Activated CD4-positive, alpha-beta T cell treated with anti-CD3 and anti-CD28 coated beads, Interleukin-2, amount 50 U/mL, for 4 hours (primary cell): ENCODE measurements at places on chromosomes 6 and 20.

- no peak for DNase-seq
Observed at GRCh38 chr6:163828038-163828795, 413.7 kb downstream of the QKI start.

DNA sequence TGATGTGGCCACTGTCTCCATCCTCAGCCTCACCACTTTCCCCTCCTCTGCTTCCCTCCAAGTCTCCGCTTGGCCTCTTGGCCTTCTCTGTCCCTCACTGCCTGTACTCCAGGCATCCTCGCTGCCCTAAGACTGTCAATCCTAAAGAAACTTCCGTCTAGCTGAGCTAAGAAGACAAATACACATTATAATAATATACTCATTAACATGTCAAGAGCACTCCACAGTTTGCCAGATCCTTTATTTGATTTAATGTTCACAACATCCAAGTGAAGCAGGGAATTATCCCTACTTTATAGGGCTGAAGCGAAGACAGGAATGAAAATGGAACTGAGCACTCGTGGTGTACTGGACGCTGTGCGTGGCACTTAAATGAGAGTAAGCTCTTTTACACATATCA is 72.4 kb upstream of the SLC22A23 start:
- no peak for DNase-seq

DNA sequence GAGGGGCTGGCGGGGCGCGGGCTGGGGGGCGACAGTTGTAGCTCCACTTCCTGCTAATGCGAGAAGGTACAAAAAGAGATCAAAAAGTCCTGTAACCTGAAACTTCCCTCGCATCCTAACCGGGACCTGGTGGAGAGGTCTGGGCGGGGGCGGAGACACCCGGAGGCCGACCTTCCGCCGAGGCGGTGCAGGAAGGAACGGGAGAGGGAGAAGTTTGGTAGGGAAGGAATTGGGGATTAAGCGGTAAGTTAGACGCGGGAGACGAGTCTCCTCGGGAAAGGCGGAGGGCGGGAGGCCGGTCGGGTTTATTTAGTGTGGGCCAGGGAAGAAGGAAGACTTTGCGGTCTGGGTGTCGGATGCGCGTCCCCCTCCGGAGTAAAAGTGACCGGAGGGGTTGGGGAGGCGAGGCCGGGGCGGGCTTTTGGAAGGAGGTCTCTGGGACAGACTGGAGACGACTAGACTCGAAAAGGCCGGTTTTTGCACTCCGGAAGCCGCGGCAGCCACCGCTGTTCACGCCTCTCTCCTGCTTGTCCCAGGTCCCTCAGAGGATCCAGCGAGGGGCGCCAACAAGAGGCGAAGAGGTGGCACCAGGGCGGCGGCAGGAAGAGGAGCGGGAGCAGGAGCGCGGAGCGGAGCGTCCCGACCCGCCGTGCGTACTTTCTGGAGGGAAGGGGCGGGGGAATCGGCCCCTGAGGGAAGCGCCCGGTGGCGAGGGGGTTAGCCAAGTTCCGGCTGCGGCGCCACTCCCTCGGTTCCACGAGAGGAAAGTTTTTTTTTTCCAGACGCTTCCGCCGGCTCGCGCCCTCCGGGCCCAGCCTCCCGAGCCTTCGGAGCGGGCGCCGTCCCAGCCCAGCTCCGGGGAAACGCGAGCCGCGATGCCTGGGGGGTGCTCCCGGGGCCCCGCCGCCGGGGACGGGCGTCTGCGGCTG is 734 bp downstream of the TPBG start:
- DNase-seq = no peak

GRCh38 chr6:128192972-128193371 is 292.1 kb upstream of the THEMIS start:
- DNase-seq = no peak

DNA sequence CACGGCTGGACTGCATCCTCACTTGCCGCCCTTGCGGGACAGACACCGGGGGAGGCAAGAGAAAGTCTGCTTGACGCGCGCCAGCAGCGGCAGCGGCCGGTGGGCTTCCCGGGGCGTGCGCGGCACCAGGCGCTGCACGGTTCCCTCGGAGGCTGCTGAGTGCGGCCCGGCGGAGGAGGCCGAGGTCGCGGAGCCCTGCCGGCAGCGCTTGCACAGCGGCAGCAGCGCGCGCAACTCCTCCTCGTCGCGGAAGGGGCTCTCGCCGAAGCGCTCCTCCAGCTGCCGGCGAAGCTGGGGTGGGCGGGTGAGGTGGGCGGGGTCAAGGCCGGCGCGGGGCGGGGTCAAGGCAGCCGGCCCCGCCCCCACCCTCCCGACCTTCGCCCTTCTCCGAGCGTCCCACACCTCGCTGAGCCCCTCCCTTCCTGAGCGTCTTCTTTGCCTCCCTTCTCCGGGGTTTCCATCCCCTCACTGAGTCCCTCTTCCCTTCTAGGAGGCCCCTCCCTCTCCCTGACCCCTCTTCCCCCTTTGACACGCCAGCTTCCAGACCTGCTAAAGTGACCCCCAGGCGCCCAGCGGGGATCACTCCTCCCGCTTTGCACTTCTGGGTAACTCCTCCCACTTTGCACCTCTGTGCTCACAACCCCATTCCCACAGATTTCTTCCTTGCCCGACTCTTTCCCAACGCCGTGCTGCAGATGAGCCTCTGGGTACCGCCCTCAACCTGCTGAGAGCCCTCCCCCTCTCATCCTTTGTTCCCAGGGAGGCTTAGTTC is 8.8 kb downstream of the DUSP15 start:
- DNase-seq = peak; percentile 43

DNA sequence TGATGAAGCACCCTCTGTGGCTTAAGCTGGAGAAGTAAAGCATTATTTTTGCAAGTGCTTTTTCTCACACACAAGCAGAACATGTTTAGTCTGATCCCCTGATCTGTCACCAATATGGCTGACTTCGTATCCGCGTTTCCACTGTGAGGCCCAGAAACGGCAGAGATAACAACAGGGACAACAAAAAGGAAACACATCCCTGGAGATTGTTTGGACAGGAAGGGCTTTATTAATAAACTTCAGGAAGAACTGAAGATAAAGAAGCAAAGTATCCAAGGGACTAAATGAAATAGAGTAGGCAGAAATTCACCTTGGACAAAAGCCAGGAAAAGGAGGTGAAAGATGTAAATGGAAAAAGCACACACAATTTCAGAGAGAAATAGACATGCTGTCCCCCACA is 49.2 kb downstream of the RARS2 start:
- no peak for DNase-seq

GRCh38 chr6:34236131-34236442 is 586 bp upstream of the HMGA1 start:
- DNase-seq = peak; percentile 43

GRCh38 chr6:141017941-141018340 is 1114.8 kb upstream of the GJE1 start:
- no peak for DNase-seq

- no peak for DNase-seq
Observed at GRCh38 chr6:166620478-166621113, 6.5 kb downstream of the RPS6KA2 start.

DNA sequence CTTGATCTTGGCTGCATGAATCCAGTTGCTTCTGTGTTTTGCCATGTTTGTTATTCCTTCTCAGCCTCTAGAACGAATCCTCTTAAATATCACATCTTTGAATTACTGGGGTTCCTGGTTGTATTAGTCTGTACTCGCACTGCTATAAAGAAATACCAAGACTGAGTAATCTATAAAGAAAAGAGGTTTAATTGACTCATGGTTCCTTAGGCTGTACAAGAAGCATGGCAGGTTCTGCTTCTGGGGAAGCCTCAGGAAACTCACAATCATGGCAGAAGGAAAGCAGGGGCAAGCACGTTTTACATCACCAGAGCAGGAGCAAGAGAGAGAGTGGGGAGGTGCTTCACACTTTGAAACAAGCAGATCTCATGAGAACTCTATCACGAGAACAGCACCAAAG is 18.0 kb upstream of the BFSP1 start:
- no peak for DNase-seq

GRCh38 chr6:168309183-168309582 is 10.4 kb downstream of the DACT2 start:
- no peak for DNase-seq

- no peak for DNase-seq
Observed at GRCh38 chr20:57428324-57429158, 37.3 kb downstream of the RBM38 start.

DNA sequence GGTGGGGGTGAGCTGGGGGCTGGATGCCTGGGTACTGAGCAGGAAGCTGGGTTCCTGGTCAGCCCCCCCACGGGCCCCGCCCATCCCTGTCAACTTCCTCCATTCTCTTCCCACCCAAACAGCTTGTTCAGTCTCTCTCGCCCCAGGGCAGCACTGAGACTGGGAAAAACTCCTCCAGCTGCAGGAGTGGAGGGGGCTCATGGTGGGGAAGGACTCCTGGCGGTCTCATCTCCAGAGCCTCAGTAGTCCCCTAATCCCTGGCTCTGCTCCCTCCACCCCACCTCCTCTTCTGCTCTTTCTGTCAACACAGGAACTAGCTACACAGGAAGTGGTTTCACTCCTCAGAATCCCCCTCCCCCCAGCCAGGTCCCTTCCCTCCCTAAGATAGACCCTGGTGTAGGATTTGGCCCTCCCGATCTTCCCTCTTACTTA is at the start of gene GPSM3:
TSS of gene GPSM3 (minus strand) at position 36 of the 432 bp plus-strand sequence. CDS start 130 bp downstream, outside the sequence.
- peak; percentile 22 for DNase-seq

DNA sequence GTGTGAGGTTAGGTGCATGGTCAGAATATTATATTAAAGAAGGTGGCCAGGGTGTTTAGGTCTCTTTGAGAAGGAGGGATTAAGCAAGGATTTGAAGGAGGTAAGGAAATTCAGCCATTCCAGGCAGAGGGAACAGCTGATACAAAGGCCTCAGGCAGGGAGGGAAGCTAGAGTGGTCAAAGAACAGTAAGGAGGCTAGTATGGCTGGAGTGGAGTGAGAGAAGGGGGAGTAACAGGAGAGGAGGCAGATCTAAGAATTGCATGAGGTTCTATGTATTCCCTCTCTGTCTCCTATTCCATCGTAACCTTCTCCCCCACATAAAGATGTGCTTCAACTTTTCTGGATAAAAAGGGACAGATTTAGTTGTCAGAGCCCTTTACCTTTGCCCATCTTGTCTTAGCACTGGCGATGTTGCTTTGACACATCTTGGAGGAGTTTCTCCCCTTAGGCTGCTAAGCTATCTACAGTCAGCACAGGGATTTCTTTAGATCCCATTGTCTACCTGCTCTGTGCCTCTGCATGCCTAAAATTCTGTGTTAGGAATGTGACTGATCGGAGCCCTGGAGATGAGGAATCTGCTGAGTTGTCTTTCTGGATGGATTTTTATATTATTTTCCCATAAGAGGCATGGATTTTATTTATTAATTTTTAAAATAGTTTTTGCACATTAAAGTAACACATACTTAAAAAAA is 59.9 kb downstream of the KLHL31 start:
- DNase-seq = no peak

DNA sequence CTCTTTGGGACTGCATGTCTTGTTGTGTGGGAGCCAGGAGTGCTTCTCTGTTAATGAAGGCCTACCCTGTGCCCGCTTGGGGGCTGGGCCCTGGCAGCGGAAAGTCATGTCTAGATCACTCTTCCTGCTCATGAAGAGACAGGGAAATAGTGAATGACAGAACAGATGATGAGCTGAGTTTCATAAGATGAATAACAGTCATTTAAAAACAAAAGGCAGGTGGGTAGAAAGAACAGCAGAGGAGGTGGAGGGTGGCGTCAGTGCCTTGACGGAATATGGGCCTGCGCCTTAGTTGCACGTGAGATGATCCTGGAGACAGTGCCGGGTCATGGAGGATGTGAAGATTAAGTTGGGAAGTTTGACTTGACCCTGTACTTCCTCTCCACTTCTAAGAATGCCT is 85.5 kb downstream of the ARID1B start:
- DNase-seq = peak; percentile 18

- no peak for DNase-seq
Observed at GRCh38 chr20:45781391-45781931, 10.2 kb downstream of the WFDC3 start.

GRCh38 chr20:23240519-23240918 is 110.1 kb upstream of the NXT1 start:
- no peak for DNase-seq

- DNase-seq = no peak
Observed at GRCh38 chr6:132084811-132085509, 133.8 kb upstream of the CCN2 start.

- no peak for DNase-seq
Observed at GRCh38 chr6:105995391-105995865, 90.7 kb upstream of the PRDM1 start.

GRCh38 chr6:2035826-2036709 is 209.3 kb downstream of the GMDS start:
- DNase-seq = no peak

- peak; percentile 34 for DNase-seq
Observed at GRCh38 chr6:167047554-167047953, 48.4 kb downstream of the CEP43 start.

DNA sequence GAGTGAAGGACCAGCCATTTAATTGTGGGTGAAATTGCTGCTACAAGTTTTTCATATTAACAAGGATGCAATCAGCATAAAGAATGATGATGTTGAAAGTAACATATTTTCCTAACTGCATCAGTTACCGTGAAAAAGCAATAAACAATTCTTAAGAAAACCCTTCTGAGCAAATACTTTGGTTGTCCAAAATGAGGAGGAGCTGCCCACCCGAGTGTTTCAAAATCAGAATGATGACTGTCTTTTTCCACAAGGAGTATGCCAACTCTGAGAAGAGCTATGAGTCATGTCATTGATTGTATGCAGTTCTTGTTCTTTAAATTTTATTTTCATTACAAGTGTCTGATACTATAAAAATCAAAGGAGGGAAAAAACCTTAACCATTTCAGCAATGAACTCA is 470.5 kb downstream of the COL12A1 start:
- no peak for DNase-seq

DNA sequence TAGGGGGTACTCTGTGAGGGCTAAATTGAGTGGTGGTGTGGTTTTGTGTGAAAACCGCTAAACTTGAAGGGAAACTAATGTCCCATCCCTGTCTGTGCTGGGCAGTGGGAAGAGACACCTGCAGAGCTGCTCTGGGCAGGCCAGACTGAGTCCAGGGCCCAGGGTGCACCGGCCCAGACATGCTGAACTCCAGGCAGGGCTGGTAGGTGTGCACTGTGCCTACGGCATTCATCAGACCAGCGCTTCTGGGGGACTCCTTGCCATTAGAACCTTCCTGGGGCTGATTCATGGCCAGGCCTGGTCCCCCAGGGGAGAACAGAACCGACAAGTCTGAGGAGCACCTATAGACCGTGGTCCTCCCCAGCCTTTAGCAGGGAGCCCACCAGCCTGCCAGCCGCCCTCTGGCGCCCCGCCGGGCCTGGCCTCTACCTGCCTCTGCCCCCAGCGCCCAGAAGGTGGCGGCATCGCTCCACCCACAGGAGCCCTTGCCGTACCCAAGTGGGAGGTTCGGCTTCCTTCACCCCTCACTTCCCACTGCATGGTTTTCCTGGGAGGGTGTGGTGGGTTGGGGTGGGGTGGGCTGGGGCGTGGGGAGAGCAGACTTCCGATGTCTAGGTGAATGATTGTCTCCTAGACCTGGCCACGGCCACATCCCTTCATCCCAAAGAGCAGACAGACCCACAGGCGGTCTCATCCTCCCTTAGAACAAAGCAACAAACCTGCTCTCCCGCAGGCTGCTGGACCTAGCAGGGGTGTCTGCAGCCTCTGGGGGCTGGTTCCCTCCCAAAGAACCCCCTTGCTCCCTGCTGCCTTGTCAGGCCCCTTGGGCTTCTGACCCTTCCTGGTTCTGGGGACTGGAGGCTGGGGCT is 15.5 kb downstream of the CCDC167 start:
- peak; percentile 70 for DNase-seq

GRCh38 chr20:32021091-32021490 is 10.9 kb downstream of the CCM2L start:
- DNase-seq = no peak
